ENCODE measurements at places on chromosomes 7 and 10.

DNA sequence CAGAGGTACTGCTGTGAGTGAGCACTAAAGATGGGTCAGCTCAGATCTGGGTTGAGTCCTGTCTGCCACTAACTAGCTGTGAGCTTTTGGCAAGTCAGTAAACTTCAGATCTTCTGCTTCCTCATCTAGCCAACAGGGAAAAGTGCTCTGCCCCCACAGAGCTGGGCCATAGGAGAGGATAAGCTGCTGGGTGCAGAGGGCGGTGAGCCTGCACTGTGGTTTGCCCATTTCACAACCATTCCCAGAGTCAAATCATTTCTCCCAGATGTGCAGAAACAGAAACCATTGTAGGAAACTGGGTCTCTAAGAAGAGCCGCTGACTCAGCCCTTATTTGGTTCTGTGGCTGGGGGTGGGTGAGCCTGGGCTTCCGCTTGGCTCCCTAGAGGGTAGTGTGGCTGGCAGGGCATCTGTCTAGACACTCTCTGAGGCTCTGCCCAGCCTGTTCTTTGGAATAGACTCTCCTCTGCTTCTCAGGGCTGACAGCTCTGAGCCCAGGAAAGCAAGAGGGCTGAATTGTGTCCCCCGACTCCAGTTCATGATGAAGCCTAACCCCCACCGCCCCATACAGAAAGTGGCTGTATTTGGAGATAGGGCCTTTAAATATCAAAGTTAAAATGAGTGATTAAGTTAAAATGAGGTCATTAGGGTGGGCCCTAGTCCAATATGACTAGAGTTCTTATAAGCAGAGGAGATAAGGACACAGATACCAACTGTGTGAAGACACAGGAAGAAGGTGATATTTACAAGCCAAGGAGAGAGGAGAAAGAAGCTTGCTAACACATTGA, 29.5 kb upstream of the ARHGAP22 start:
- DNase-seq = no peak

GRCh38 chr10:628386-629045, 61.0 kb downstream of the DIP2C start:
- DNase-seq = no peak

DNA sequence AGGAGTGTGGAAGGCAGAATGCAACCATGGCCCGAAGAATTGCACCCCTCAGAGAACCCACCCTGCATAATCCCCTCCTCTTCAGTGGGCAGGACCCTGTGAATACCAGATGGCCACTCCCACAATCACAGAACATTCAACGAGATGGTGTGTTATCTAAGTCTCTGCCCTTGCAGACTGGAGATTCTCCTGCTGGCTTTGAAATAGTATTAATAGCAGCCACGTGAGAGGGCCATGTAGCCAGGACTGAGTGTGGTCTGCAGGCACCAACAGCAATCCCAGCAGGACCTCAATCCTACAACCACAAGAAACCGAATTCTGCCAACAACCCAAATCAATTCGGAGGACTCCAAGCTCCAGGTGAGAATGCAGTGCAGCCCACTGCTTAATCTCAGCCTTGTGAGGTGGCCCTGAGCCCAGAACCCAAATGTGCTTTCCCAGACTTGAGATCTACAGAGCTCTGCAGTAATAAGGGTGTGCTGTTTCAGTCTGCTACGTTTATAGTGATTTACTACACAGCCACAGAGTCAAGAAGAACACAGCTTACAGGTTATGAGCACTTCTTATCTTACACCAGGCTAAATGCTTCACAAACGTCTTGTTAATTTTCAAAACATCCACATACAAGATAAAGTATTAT, 72.1 kb downstream of the VOPP1 start:
- DNase-seq = peak; percentile 55

GRCh38 chr7:155682484-155682883, 38.0 kb downstream of the RBM33 start:
- DNase-seq = no peak

- no peak for DNase-seq
Measured at GRCh38 chr10:122338609-122339441, 35.7 kb upstream of the PLEKHA1 start.

DNA sequence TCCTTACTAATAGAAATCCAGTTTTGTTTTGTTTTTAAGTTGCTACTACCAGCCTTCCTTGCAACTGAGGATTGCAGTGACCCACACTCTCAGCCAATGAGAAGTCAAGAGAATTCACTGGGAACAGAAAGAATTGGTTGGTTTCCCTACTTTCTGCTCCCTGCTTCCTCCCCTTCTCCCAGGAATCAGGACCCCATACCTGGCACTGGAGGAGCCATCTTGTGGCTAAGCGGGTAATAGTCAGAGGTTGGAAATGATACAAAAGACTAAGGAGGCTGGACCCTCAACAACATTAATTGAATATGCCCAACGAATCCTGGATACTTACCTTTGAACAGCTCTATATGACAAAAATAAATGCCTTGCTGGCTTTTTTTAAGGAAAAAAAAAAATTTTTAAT, 6.3 kb downstream of the TMEM176A start:
- DNase-seq = no peak

- no peak for DNase-seq
Measured at GRCh38 chr7:82384051-82384464, 59.5 kb downstream of the CACNA2D1 start.

All from NCI-H1092 treated with DMSO at 0.1 percent for 48 hours (cell line).